K562 (cell line): ENCODE measurements at places on chromosomes 5 and 9. TPM values are rescaled to one million over a fixed set of nuclear protein-coding genes. Genes with fewer than 3 reads are reported as not detected.

SIT1 gene
- 0.13 TPM in 1 of 2 replicates, not detected in the other for polyA plus RNA-seq

IL31RA gene
- polyA plus RNA-seq: not detected in 2 replicates

ANKRD20A1 gene
- polyA plus RNA-seq: 0.41 and 2.5 TPM in 2 replicates

RNF38 gene
- polyA plus RNA-seq: 3.4 and 4.7 TPM in 2 replicates

MEGF10 gene
- polyA plus RNA-seq: not detected in 2 replicates

RAB3C gene
- not detected in 2 replicates for polyA plus RNA-seq

OR1Q1 gene
- not detected in 2 replicates for polyA plus RNA-seq

GRXCR2 gene
- polyA plus RNA-seq: not detected in 2 replicates

FAM153A gene
- not detected in 2 replicates for polyA plus RNA-seq

CERCAM gene
- polyA plus RNA-seq: 21.9 and 26.4 TPM in 2 replicates

LMX1B gene
- not detected in 2 replicates for polyA plus RNA-seq

LCN1 gene
- polyA plus RNA-seq: not detected in 2 replicates

CAVIN4 gene
- polyA plus RNA-seq: 0.08 and 0.11 TPM in 2 replicates

CDC20B gene
- polyA plus RNA-seq: not detected in 2 replicates

ADAMTS19 gene
- polyA plus RNA-seq: not detected in 2 replicates

THBS4 gene
- polyA plus RNA-seq: not detected in 2 replicates

TAF11L5 gene
- 0.20 TPM in 1 of 2 replicates, not detected in the other for polyA plus RNA-seq

PCDHGA12 gene
- polyA plus RNA-seq: not detected in 2 replicates

IL6ST gene
- polyA plus RNA-seq: 4.5 and 5.3 TPM in 2 replicates

NR4A3 gene
- 0.12 TPM in 1 of 2 replicates, not detected in the other for polyA plus RNA-seq

PCDHB15 gene
- 0.07 and 0.08 TPM in 2 replicates for polyA plus RNA-seq

SLC12A2 gene
- 5.1 and 5.7 TPM in 2 replicates for polyA plus RNA-seq

C5orf34 gene
- 18.1 and 18.9 TPM in 2 replicates for polyA plus RNA-seq

AIF1L gene
- 1.6 TPM in 2 replicates for polyA plus RNA-seq

PTGR1 gene
- polyA plus RNA-seq: not detected in 2 replicates

SPINK6 gene
- not detected in 2 replicates for polyA plus RNA-seq

ADAMTS12 gene
- not detected in 2 replicates for polyA plus RNA-seq

RLN1 gene
- not detected in 2 replicates for polyA plus RNA-seq

OSMR gene
- polyA plus RNA-seq: 0.53 and 1.1 TPM in 2 replicates

CCDC152 gene
- polyA plus RNA-seq: 3.9 and 4.0 TPM in 2 replicates

MARCHF6 gene
- 113 and 116 TPM in 2 replicates for polyA plus RNA-seq

RNF130 gene
- 26.7 and 27.1 TPM in 2 replicates for polyA plus RNA-seq

ARID3C gene
- not detected in 2 replicates for polyA plus RNA-seq

SAXO1 gene
- not detected in 2 replicates for polyA plus RNA-seq

DOCK2 gene
- polyA plus RNA-seq: 14.0 and 16.5 TPM in 2 replicates

SPATA31A3 gene
- polyA plus RNA-seq: 0.11 TPM in 1 of 2 replicates, not detected in the other

COL27A1 gene
- polyA plus RNA-seq: 0.07 TPM in 1 of 2 replicates, not detected in the other

PCDHA9 gene
- not detected in 2 replicates for polyA plus RNA-seq

SLIT3 gene
- polyA plus RNA-seq: not detected in 2 replicates

IL4 gene
- not detected in 2 replicates for polyA plus RNA-seq

NOTCH1 gene
- 8.2 and 8.6 TPM in 2 replicates for polyA plus RNA-seq

QRFP gene
- not detected in 2 replicates for polyA plus RNA-seq

DENND1A gene
- 17.3 and 22.7 TPM in 2 replicates for polyA plus RNA-seq

SSBP2 gene
- polyA plus RNA-seq: 35.1 and 44.6 TPM in 2 replicates

PLEKHG4B gene
- polyA plus RNA-seq: not detected in 2 replicates

HSD17B3 gene
- not detected in 2 replicates for polyA plus RNA-seq

C9orf50 gene
- polyA plus RNA-seq: not detected in 2 replicates

SPINK1 gene
- polyA plus RNA-seq: 0.97 TPM in 1 of 2 replicates, not detected in the other

DMRTA1 gene
- polyA plus RNA-seq: not detected in 2 replicates

C5orf58 gene
- polyA plus RNA-seq: 4.9 and 5.4 TPM in 2 replicates
